ENCODE measurements at places on chromosomes 7 and 10. TPM values are rescaled to one million over a fixed set of nuclear protein-coding genes. Genes with fewer than 3 reads are reported as not detected.

PRPS1L1 gene
- not detected for total RNA-seq

ANKRD30A gene
- total RNA-seq = not detected

GPR15LG gene
- total RNA-seq = not detected

BAMBI gene
- 4.3 TPM for total RNA-seq

ELMO1 gene
- total RNA-seq = 30.6 TPM

POU6F2 gene
- 0.29 TPM for total RNA-seq

GNA12 gene
- total RNA-seq = 56.0 TPM

GRM3 gene
- total RNA-seq = not detected

TMEM184A gene
- total RNA-seq = not detected

ANKRD61 gene
- total RNA-seq = 0.35 TPM

NPSR1 gene
- not detected for total RNA-seq

LIPJ gene
- total RNA-seq = 0.09 TPM

KIF11 gene
- 42.6 TPM for total RNA-seq

ADAM22 gene
- 1.4 TPM for total RNA-seq

PAPSS2 gene
- total RNA-seq = 93.2 TPM

WIPF3 gene
- total RNA-seq = not detected

PNLIP gene
- not detected for total RNA-seq

C1QL3 gene
- not detected for total RNA-seq

SRRM3 gene
- total RNA-seq = 5.4 TPM

MMD2 gene
- total RNA-seq = not detected

CYP3A4 gene
- total RNA-seq = not detected

TUBAL3 gene
- not detected for total RNA-seq

FAM25A gene
- total RNA-seq = not detected

FOXI2 gene
- not detected for total RNA-seq

PAXIP1 gene
- 15.8 TPM for total RNA-seq

LGI1 gene
- total RNA-seq = not detected

DYNC1I1 gene
- total RNA-seq = 3.3 TPM

ARMC3 gene
- not detected for total RNA-seq
